ENCODE measurements at places on chromosomes 1 and 21.

GRCh38 chr1:89354205-89354604, 9.7 kb upstream of the GBP6 start:
- DNase-seq = peak; percentile 70

DNA sequence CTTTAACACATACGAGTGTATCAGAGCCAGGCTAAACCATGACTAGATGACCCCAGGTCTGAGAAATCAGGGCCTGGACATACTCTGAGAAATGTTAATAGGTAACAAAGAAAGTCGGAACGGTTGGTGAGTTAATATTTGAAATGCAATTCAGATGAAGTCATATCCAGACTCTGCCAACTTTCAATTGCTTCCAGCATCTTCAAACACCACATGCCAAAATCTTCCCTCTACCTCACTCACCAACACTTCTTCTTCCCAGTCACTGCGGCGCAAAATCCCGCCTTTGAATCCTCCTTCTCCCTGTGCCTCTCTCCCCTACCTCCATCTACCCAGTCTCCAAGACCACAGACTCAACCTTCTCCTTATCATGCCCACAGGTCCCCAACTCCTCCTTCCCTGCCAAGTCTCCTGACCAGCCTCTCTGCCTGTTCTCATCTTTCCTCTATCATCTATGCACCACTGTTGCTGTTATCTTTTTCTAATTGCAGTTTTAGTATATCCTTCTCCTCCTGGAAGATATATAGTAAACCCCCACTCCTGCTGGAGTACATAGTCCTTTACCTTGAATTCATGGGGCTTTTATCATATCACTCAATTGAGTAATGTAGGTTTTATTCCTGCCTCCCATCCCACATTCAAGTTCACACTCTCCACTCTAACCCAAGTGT, 41.3 kb downstream of the ZBTB18 start:
- no peak for DNase-seq

- DNase-seq = no peak
Observed at GRCh38 chr1:171715813-171716251, 26.0 kb downstream of the VAMP4 start.

GRCh38 chr21:42153046-42153686, 65.8 kb upstream of the ABCG1 start:
- no peak for DNase-seq

GRCh38 chr1:13604176-13604575, 20.5 kb downstream of the PDPN start:
- DNase-seq = no peak

DNA sequence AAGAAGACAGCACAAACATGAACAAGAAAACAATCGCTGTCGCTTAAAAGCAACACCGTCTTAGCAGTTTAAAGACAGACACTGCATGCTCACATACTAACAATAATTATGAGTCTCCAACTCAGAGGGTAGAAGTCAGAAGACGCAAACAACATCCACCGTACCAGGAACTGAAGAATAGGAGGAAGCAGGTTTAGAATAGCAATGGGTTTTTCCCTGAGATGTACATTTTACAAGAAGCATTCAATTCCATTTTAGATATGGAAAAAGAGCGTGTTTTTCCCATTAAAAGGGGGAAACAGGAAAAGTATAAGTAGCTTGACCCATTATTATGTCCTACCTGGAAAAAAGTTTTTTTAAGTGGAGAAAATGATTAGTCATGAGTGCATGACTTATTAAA, 34.5 kb upstream of the KCNE1 start:
- DNase-seq = peak; percentile 63

DNA sequence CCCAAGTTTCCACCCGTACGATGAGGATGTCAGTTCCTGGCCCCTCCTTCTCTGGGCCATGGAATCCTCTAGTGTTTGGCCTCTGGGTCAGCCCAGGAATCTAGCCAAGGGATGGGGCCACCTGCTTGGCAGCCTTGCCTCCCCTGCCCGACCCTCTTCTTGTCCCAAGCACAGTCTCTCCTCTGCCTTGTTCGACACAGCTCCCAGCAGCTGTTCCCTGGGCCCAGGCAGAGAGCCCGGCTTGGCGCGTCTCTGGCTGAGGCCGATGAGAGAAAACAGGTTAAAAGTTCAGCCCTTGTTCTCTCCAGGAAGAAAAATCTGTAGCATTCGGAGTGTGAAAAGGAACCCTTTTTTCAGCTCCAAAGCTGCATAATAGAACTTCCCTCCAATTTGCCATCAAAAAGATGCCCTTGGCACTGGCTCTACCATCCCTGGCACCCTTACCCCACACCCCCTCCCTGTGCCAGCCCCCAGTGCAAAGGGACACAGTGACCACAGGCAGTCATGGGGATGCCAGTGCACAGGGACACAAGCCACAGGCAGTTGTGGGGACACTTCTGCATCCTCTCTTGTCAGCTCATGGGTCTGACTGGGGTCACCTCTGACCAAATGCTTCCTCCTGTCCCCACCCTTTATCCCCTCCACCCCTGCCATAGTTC, 68.4 kb downstream of the EPHB2 start:
- DNase-seq = no peak

DNA sequence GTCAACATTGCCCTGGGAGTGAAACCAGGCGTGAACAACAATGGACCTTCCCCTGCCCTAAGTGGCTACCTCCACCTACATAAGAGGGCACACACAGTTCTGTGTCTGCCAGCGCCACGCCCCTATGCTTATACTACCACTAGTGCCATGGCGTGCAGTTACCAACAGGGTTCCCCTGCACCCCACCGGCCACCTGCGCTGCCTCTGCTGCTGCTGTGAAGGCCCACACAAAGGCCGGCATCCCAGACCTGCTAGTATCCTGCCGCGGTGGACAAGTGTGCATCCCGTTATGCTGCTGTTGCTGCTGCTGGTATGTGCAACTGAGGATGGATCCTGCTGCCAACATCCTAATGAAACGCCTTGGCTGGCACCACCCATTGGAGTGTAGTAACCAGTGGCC, 75.7 kb downstream of the INTS7 start:
- DNase-seq = no peak

- no peak for DNase-seq
Observed at GRCh38 chr1:93114391-93114790, 35.3 kb downstream of the MTF2 start.

DNA sequence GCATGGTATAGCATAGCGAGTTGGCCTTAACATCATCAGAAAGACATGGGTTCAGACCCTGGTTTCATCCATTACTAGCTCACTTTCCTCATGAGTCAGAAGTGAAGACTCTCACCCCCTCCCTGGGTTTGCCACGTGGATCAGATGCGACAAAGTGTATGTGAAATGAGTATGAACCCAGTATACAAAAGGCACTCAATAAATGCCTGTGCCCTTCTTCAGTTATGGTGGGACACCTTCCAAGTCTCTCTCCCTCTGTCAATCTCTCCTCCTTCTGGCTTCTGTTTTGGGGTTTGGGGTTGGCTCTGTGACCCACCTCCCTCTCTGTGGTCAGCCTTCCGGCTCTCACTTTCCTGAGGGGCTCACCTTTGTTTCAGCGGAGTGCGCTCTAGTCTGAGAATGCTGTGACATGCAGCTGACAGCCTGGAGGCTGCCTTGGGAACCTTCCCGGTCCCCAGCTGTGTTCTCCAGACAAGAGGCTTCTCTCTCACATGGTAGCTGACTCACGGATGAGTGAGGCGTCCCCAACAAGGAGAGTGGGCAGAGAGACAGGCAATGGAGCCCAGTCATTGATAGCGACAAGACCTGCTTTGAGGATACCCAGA, 155.0 kb upstream of the EDN2 start:
- DNase-seq = peak; percentile 82

All from inflammatory macrophage treated with lipopolysaccharide for 4 hours (primary cell).